ENCODE measurements at places on chromosomes 16 and 17.

GRCh38 chr16:81442220-81442915 is 2.2 kb upstream of the CMIP start:
- DNase-seq = no peak

- DNase-seq = no peak
Observed at GRCh38 chr16:70522216-70523075, 908 bp downstream of the COG4 start.

GRCh38 chr16:2710021-2710710 is 9.9 kb downstream of the PRSS27 start:
- DNase-seq = no peak

DNA sequence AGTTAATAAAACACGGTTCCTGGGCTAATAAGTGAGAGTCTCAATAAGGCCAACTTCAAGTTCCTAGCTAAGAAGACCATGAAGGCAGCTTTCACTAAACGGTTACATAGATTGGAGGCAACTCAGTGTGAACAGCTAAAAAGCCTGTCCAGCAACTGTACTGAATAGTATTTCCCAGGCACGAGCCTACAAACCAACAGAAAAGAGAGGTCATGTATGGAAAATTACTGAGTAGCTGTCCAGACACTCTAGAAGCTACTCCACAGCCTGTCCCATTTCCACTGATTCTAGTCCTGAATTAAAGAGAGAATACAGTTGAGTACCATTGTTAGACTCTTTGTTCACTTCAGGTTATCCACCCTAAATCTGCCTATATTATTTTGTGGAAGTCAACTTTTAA is 36.5 kb upstream of the C17orf78 start:
- DNase-seq = no peak

GRCh38 chr17:56426901-56427300 is 166.6 kb upstream of the NOG start:
- DNase-seq = no peak

GRCh38 chr16:21302898-21303528 is 24.9 kb upstream of the CRYM start:
- DNase-seq = no peak

GRCh38 chr17:37708616-37709212 is 36.1 kb downstream of the HNF1B start:
- DNase-seq = no peak

DNA sequence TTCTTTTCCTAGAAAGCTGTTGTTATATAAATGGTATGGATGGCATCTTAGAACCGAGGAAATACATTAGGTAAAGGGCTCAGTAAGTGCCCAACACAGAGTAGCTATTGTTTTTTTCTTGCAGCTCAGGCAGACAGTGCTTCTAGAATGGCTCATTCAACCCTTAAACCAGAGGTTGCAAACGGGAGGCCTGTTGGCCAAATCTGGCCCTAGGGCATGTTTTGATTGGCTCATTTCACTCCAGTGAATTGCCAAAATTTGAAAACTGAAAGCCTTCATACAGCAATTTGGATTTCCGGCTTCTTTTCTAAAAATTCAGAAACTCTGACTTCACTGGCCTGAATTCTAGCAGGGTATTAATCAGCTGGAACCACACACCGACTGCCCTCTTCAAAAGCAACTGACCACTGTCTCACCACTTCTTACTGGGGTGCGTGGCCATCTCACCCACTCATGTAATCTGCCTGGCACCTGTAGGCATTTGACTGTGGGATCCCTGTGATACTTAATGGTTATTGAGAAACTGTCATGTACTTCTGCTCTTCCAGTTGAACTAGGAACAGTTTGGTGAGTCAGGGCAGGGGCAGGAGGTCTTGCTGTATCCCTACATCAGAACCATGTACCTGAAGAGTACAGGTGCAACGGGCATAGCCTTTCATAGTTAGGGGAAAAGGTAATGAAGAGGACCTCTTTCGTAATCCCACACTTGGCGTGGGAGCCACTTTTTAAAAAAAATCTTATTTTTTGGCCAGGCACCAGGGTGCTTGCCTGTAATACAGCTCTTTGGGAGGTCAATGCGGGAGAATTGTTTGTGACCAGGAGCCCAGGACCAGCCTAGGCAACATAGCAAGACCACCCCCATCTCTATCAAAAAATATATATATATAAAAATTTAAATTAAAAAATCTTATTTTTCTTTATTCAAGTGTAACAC is 53.6 kb upstream of the SCNN1B start:
- DNase-seq = no peak

- no peak for DNase-seq
Observed at GRCh38 chr16:3212006-3212405, 23.0 kb downstream of the ZNF200 start.

- no peak for DNase-seq
Observed at GRCh38 chr17:72460711-72461110, 339.9 kb downstream of the SOX9 start.

GRCh38 chr17:75588596-75589011 is 1.0 kb downstream of the MYO15B start:
- no peak for DNase-seq

- DNase-seq = no peak
Observed at GRCh38 chr16:75248142-75248535, 3.3 kb downstream of the BCAR1 start.

- DNase-seq = no peak
Observed at GRCh38 chr17:77754956-77755355, 203.5 kb upstream of the TNRC6C start.

- DNase-seq = no peak
Observed at GRCh38 chr17:52647411-52647810, 488.9 kb upstream of the CA10 start.

DNA sequence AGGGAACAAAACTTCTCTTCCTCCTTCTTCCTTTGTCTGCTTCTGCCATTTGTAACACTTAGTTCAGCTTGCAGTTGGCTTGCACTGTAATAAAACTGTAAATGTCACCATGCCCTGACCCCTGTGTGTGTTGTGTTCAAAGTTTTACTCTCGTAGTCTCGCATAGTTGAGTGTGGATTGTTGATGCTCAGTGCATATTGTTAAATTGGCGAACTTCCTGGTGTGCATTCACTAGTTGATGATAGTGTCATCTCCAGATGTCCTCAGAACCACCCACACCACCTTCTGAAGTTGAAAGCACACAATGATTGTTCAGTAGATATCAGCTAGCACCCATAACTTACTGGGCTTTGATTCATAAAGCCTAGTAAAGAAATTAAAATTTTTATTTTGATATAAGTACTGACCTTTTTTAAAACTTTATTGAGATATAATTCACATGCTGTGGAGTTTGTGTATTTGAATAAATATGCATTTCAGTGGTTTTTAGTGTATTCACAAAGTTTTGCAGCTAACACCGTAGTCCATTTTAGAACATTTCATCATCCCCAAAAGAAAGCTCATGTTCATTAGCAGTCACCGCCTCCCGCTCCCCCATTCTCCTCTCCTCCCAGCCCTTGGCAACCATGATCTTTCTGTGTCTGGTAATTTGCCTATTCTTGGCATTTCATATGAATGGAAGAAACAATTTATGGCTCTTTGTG is 25.0 kb downstream of the USP10 start:
- no peak for DNase-seq

- peak; percentile 59 for DNase-seq
Observed at GRCh38 chr17:81119223-81120148, 45.8 kb upstream of the PVALEF start.

GRCh38 chr17:37884516-37884915 is 39.7 kb upstream of the TBC1D3K start:
- no peak for DNase-seq
